ENCODE measurements at places on chromosomes 16 and 17.

GRCh38 chr16:31477220-31478216 lies 5.4 kb upstream of the SLC5A2 start:
- DNase-seq: no peak

DNA sequence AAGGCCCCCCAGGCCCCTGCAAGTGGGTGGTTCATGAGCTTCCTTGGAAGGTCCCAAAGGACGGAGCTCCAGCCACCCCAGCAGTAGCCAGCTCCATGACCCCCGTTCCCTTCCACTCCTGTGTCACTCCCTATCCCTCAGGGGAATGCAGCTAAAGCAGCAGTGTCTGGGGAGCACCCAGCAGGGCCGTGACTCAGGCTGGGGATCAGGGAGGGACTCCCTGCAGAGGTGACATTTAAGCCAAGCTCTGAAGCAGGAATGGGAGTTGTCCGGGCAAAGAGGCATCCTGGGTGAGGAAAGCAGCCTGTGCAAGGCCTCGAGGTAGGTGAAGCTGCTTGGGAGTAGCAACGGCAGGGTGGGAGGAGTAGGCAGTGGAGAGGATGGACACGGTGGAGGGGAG lies 11.1 kb upstream of the NPTX1 start:
- no peak for DNase-seq

- DNase-seq: no peak
These were observed 70.3 kb downstream of the CMC2 start for GRCh38 chr16:80936410-80936809.

- no peak for DNase-seq
These were observed 652.5 kb downstream of the HS3ST4 start for GRCh38 chr16:26344240-26344776.

GRCh38 chr16:31085873-31086628 lies 2.7 kb downstream of the PRSS53 start:
- DNase-seq: no peak

GRCh38 chr17:63439687-63440086 lies 6.4 kb downstream of the CYB561 start:
- DNase-seq: no peak

DNA sequence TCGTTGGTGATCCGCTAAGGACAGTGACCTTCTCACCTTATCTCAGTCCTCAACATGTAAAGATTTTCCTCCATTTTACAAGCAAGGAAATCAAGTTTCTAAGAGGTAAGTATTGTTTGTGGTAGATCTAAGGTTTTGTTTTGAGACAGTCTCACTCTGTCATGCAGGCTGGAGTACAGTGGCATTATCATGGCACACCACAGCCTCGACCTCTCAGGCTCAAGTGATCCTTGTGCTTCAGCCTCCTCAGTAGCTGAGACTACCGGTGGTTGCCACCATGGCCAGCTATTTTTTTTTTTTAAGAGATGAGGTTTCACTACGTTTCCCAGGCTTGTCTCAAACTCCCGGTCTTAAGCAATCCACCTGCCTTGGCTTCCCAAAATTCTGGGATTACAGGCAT lies 34.9 kb downstream of the PRKCA start:
- no peak for DNase-seq

DNA sequence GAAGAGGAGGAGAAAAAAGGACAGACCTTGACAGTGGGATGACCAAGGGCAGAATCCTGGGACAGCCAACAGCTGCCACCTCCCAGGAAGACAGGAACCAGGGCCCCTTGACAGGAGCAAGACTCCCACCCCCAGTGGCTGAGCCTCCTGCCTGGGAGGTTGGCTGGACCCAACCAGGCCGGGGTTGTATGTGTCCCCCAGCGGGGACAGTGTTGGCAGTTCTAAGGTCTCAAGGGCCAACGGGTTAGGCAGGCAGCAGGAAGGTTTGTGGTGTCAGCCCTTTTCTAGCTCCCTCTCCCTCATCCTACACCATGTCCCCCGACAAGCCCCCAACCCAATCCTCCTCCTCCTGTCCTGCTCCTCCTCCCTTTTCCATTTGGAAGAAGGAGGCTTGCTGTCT lies 126.2 kb downstream of the MRM1 start:
- DNase-seq: no peak

- no peak for DNase-seq
These were observed 867.3 kb upstream of the GOT2 start for GRCh38 chr16:59601452-59601851.

All from left lung (tissue), 14 donors.